GM03348 (cell line): ENCODE measurements at places on chromosomes 3 and 15.

DNA sequence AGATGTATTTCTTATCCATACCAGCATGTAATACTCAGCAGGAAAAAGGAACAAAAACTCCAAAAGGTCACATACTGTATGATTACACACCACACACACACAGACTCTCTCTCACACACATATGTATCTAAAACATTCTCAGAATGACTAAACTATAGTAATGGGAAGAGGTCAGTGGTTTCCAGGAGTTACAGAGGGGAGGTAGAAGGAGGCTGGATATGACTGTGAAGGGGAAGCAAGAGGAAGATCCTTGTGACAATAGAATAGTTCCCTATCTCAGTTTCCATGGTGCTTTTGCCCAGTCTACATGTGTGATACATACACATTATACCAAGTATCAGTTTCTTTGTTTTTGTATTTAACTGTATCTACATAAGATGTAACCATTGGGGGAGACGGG, 190.1 kb downstream of the IL5RA start:
- no peak for DNase-seq

DNA sequence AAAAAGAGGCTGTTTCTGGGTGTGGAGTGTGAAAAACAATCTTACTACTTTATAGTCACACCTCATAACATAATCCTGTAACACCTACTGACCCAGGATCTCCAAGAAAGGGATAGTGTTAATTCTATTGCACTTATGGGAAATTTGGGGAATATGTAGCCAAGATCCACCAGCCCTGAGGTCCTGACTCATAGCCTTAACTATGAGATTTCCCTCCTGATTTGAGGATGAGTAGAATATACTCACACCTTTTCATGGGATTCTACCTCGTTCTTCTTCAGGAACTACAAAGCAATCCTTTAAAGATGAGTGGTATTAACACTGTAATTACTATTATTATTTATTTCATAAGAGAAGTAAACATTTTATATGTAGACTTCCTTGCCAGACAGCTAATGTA, 315.2 kb downstream of the MECOM start:
- DNase-seq = no peak

- DNase-seq = peak; percentile 88
Observed at GRCh38 chr15:68479406-68479805, 47.4 kb upstream of the ITGA11 start.

DNA sequence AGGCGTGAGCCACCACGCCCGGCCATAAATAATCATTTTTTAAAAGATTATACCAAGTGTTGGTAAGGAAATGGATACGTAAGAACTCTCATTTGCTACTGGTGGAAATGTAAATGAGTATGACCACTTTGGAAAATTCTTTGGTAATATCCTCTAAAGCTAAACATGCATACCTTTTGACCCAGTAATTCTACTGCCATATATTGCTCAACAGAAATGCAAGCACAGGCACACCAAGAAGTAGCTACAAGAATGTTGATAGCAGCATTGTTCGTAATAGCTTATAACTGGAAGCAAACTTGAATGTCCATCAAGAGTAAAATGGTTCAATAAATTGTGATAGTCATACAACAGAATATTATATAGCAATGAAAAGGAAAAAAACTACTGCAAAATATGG, 4.8 kb upstream of the CASR start:
- DNase-seq = no peak

- no peak for DNase-seq
Observed at GRCh38 chr3:99485286-99485685, 153.1 kb upstream of the COL8A1 start.

- DNase-seq = no peak
Observed at GRCh38 chr3:53303549-53303948, 43.8 kb downstream of the DCP1A start.

GRCh38 chr15:52186651-52187486, 4.3 kb downstream of the GNB5 start:
- no peak for DNase-seq

GRCh38 chr3:135166266-135166825, 371.3 kb downstream of the EPHB1 start:
- no peak for DNase-seq

- peak; percentile 68 for DNase-seq
Observed at GRCh38 chr3:141913150-141913811, 36.8 kb downstream of the ATP1B3 start.

DNA sequence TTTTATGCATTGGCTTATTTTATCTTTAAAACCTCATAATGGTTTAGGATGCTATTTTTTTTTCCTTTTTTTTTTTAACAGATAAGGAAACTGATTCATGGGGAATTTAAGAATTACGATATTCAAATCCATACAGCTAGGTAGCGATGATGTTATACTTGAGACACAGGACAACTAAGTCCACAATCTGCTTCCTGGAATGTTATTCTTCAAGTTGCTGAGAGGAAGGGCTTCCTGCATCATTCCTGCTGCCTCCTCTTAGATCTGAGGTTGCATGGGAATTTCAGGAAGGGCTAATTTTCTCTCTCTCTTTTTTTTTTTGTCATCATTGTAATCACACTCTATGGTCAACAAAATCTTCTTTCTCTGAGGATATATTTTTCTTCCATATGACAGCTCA, 595.5 kb downstream of the GRM7 start:
- DNase-seq = no peak

- DNase-seq = peak; percentile 92
Observed at GRCh38 chr15:78065284-78065872, 12.1 kb downstream of the TBC1D2B start.

- no peak for DNase-seq
Observed at GRCh38 chr3:143309705-143310104, 190.1 kb downstream of the CHST2 start.

DNA sequence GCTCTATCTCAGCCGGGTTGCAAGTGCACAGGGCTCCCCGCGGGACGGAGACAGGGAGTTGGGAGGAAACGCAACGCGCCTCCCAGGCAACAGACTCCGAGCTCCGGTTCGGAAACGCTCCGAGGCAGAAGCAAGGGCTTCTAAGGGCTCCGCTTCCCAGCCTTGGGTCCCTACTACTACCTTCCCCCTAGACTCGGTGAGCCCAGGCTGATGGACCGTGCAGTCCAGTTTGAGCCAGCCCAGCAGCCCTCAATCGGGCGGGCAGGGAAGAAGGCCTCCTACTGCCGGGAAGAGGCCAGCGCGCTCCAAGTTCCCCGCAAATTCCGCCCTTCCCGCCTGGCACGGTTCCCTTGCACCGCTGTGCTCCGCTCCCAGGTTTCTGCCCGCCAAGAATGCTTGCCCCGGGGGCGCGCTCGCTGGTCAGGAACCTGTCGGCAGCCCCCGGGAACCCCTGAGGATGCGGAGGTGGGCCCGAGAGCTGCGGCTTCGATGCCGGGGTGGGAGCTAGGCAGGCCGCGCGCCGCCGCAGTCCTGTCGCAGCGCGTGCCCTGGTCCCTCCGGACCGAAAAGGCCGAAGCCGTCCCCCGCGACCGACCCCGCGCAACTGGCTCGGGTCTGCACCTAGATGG, 728 bp downstream of the TRANK1 start:
- peak; percentile 88 for DNase-seq

- DNase-seq = no peak
Observed at GRCh38 chr3:55064164-55064563, 136.3 kb upstream of the LRTM1 start.

- peak; percentile 9 for DNase-seq
Observed at GRCh38 chr3:59006634-59007517, 42.9 kb downstream of the CFAP20DC start.

- DNase-seq = no peak
Observed at GRCh38 chr3:129911261-129911861, 17.9 kb upstream of the TMCC1 start.

GRCh38 chr3:138873471-138874278, 38.9 kb upstream of the PIK3CB start:
- DNase-seq = no peak

- DNase-seq = peak; percentile 54
Observed at GRCh38 chr3:111967651-111968274, 11.1 kb upstream of the ABHD10 start.

- DNase-seq = peak; percentile 86
Observed at GRCh38 chr3:141656771-141657170, 81.3 kb upstream of the RNF7 start.

GRCh38 chr3:48634661-48635221, 520 bp downstream of the SLC26A6 start:
- peak; percentile 88 for DNase-seq

GRCh38 chr15:73382115-73382514, 13.4 kb upstream of the HCN4 start:
- no peak for DNase-seq

DNA sequence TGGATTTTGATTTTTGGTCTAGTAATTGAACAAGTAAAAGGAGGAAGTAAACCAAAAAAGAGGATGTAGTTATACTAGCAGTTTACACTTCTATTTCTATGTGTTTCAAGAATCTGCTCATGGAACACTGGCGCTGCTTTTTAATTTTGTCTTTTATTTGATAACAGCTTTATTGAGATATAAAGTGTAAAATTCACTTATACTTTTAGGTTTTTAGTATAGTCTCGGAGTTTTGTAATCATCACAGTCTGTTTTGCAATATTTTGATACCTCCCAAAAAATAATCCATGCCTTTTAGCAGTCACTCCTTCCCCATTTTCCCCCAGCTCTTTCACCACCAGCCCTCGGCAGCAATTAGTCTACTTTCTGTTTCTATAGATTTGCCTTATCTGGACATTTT, 18.0 kb downstream of the UBE2E2 start:
- DNase-seq = no peak

DNA sequence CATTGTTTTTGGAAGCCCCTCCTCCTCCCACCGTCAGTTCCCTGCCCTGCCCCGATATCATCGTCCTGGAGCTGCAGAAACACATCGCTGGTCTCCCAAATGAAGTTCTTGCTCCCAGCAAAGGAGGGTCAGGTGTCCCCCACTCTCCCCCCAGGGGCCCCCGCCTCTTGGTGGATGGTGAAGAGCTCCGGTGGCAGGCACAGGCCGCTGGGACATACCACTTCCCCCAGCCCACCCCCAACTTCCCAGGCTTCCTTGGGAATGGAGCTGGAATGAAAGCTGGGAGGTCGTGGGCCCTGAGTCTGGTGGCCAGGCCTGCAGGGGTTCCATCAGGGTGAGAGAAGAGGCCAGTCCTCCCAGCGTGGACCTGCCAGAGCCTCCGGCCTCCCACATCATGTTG, 137.7 kb downstream of the CHSY1 start:
- DNase-seq = no peak

- peak; percentile 1 for DNase-seq
Observed at GRCh38 chr3:80285388-80285787, 517.6 kb upstream of the ROBO1 start.

DNA sequence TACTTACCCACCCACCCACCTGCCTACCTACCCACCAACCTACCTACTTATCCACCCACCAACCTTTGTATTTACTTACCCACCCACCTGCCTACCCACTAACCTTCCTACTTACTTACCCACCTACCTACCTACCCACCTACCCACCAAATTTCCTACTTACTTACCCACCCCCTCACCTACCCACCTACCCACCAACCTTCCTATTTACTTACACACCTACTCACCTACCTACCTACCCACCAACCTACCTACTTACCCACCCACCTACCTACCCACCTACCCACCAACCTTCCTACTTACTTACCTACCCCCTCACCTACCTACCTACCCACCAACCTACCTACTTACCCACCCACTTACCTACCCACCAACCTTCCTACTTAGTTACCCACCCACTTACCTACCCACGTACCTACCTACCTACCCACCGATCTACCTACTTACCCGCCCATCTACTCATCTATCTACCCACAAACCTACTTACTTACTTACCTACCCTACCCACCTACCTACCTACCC, 179.6 kb downstream of the USP13 start:
- DNase-seq = no peak
